ENCODE measurements at places on chromosomes 16 and 17.

- no peak for DNase-seq
Observed at GRCh38 chr16:75130150-75130771, 13.7 kb upstream of the LDHD start.

- peak; percentile 73 for DNase-seq
Observed at GRCh38 chr16:11257131-11257938, 1.3 kb upstream of the SOCS1 start.

- no peak for DNase-seq
Observed at GRCh38 chr16:81480606-81481206, 36.1 kb downstream of the CMIP start.

- no peak for DNase-seq
Observed at GRCh38 chr17:40539711-40540411, 25.4 kb downstream of the CCR7 start.

DNA sequence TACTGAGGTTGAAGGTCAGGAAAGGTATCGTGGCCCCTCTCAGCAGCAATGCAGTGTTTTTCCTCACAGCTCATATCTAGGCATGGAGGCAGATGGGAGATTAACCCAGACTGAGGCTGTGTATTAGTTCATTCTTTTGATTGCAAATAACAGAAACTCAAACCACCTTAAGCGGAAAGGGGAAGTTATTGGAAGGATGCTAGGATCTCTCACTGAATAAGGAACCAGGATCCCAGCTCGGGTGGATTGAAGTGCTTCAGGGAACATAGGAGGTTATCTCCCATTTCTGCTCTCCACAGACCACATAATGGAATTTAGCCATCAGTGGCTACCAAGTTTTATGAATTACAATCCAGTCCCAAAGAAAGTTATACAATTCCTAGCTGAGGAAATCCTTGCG, 8.2 kb downstream of the ZNF689 start:
- DNase-seq, result no peak

DNA sequence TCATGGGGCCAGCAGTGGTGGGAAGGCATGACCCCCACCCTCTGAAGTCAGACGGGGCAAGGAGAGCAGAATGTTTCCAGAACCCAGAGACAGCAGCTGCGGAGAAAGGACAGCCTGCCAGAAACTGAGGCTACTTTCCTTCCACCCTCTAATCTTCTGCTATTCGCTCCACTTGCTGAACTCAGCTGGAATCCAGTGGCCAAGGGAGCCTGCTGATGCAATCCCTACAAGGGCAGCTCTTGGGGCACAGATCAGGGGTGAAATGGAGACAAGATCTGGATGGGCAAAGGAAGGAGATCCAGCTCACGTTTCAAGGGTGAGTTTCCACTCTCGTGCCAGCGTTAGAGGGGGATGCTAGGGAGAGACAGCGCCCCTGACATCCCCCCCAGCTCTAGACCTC, 479.1 kb downstream of the SLC39A11 start:
- DNase-seq, result no peak

DNA sequence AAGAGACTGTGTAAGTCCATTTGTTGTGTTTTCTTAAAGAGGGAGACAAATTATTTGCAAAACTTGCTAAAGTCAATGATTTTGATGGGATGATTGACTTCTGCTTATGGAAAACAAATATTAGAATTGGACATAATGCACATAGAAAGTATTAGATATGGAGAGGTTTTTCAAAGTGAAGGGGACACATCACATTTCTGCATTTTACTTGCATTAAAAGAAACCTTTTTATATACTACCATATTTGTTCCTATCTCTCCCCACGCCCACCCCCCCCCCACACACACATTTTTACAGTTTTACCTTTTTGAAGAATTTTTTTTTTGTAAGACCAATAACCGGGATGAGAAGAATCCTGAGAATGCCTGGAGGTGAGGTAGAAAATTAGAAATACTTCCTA, 8.6 kb upstream of the OR4D2 start:
- DNase-seq, result no peak

DNA sequence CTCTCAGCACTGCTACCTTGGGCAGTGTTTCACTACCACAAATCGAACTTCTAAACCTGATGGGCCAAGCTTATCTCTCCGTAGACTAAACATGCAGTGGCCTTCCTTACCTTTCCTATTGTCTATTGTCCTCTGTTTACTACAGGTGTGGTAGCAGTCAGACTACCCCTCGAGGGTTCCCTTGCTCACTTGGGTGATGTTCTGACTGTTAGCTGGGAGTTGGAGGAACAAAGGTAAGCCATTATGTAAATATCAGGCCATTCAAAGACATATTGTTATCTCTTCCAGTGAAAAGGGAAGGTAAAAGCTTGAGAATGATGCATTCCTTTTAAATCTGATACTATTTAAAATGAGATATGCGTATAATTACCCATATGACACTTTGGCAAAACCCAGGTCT, 828.3 kb upstream of the EEF2KMT start:
- DNase-seq, result no peak

DNA sequence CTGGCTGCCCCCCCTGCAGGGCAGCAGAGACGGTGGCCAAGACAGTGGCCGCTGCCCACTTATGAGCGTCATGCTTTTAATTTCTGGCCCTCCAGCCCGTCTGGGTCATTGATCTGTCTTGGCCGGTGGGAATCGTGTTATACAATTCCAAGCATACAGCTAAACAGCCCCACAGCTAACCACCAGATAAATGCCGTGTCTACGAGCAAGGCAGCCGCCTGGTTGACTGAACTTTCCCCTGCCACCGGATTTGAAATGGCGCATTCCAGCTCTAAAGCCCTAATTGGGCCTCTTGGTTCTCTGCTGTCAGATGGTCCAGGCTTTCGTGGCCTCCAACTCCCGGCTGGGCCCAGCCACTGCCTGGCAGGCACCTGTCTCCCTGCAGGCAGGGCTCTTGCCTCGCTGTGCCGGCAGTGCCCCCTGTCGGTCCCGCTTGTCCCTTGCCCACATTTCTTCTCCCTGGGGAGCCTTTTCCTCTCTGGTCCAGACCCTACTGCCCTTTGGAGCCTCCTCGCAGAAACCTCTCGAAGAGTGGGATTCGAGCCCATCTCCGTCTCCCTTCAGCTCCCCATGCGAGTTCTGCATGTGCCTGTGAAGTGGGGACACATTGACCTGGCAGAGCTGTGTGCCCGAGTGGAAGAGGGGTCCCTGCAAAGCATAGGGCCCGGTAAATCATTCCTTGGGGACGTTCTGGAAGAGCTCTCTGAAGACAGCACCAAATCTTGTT, 1.8 kb upstream of the RBFOX3 start:
- peak; percentile 28 for DNase-seq

- DNase-seq, result peak; percentile 51
Observed at GRCh38 chr16:56675685-56676210, 6.1 kb downstream of the MT1H start.

- DNase-seq, result no peak
Observed at GRCh38 chr16:2019921-2020831, 591 bp downstream of the NPW start.

- no peak for DNase-seq
Observed at GRCh38 chr17:46984892-46985291, 5.8 kb upstream of the RPRML start.

DNA sequence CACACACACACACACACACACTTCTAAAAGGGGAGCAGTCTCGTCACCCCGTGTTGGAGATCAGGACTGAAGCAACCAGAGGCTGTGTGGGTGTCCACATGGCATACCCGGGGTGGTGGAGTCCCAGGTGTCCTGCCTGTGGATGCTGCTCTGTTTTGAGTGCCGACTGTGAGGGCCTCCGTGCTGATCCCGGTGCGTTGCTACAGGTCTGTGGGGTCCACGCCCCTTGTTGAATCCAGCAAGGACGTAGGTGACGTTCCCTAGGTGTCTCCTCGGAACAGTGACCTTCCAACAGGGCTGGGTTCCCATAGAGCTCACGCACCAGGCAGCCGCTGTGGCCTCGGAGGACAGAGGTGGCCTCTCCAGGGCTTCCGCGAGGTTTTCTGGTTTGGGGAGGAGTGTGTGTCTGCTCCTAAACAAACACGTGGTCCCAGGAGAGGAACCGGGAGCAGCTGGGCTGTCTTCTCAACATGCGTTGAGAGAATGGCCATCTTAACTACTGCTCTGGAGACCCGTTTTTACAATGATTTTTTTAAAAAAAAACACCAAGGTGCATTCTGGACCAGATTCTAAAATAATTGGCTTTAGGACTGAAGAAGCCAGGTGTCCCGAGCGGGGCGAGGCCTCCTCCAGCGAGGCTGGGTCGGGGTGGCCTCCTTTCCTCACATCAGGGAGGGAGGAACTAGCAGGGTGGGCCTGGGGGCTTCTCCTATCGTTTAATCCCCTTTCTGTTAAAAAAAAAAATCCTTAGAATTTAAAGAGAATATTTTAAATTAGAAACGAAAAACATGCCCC, 100.6 kb upstream of the ZNF750 start:
- no peak for DNase-seq

DNA sequence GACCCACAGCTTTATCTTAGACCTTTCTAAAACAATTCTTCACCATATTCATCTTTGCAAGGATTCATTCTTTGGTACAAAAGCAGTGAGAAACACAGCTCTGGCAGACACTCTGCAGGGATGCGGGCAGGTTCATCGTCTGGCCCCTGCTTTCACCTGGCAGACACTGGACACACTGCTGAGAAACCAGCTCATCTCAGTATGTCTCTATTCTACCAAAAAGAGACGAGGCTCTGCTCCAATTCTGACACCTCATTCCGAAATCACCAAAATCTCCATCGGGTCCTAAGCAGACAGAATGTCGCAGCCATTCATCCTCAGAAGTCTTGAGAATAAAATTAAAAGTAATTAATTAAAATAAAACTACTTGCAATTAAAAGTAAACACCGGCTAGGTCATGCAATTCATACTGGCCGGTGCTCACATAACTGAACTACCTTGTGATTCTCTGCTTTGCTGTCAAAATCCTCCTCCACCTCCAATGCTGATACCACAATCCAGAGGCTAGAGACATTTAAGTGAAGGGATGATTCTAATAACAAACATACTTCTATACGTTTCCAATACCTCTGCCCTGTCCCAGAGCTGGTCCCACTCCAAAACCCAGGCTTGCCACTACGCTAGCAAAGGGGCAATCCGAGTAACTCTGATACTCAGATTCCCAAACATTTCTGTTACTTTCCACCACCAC, 1.3 kb downstream of the RNF157 start:
- peak; percentile 12 for DNase-seq

GRCh38 chr16:55835581-55835980, 2.7 kb upstream of the CES1 start:
- DNase-seq, result no peak

DNA sequence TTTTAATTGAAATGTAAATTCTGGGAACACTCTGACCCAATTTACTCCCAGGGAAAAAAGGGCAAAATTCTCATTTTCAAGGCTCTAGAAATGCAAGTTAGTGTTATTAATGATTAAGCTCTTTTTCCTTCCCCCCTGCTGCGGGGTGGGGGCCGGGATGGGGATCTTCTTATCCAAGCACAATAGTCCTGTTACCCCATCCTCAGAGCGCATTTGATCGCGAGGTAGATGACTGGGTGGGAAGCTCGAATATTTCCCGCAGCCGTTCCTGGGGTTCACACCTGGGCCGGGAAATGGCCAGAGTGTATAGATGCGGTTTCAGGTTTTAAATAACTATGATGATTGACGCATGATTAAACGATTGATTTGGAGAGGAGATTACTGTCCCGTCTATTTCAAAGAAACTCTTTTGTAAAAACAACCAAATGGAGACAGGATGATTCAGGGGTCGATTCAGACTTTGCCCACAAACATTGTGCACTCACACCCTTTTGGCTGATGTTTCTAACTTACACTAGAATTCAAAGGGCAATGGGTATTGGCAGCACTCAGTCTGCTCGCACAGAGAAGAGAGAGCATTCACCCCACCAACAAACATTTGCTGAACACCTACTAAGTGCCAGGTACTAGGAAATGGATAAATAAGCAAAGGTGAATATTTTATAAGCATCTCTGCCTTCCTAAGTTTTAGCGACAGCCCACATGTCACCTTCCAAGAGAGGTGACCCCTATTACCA, 55.0 kb downstream of the SALL1 start:
- DNase-seq, result no peak

GRCh38 chr16:7849841-7850240, 517.2 kb downstream of the RBFOX1 start:
- no peak for DNase-seq

DNA sequence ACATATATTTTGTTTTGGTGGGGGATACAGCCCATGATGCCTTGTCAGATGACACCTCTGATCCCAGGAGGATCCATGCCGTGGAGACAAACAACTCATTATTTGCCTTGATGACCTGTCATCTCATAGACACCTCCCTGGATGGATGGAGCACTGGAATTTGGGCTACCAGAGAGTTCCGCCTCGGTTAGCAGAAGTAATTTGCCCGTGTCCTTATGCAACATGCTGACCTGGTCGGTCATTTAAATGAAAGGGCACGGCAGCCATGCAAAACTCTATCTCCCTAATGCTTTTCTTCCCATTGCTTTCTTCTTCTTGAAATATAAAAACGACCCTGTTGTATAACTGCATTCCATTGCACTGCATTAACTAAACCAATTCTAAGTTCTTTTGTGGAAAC, 145.3 kb downstream of the GRIN2A start:
- DNase-seq, result no peak

DNA sequence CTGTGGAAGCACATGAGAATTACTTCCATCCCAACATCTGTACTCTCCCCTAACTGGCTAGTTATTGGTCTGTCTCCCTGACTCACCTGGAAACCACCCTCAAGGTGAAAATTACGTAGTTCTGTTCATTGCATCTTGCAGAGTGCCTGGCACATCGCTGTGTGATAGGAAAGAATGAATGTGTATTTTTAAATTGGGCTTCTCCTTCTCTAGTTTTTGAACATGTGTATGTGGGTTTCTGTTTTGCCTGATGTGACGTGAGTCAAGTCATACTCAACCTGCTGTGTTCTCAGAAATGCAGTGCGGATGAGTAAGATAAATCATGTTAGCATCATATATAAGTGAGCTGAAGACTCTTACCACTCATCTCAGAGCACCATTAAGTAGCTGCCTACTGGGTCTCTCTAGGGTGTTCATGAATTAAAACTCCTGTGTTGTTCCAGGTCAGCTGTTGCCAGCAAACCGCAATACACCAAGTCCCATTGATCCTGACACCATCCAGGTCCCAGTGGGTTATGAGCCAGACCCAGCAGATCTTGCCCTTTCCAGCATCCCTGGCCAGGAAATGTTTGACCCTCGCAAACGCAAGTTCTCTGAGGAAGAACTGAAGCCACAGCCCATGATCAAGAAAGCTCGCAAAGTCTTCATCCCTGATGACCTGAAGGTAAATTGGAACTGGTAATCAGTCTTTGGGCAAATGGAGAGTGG, 50.2 kb downstream of the HLF start:
- DNase-seq, result no peak

Data from CD4-positive, alpha-beta T cell treated with Interleukin-6 for 4 hours (primary cell).